Vagina (tissue), 2 donors: ENCODE measurements at places on chromosomes 12 and 14.
A peak's percentile ranks its signal among the peaks of the same experiment; 100 is the strongest.

DNA sequence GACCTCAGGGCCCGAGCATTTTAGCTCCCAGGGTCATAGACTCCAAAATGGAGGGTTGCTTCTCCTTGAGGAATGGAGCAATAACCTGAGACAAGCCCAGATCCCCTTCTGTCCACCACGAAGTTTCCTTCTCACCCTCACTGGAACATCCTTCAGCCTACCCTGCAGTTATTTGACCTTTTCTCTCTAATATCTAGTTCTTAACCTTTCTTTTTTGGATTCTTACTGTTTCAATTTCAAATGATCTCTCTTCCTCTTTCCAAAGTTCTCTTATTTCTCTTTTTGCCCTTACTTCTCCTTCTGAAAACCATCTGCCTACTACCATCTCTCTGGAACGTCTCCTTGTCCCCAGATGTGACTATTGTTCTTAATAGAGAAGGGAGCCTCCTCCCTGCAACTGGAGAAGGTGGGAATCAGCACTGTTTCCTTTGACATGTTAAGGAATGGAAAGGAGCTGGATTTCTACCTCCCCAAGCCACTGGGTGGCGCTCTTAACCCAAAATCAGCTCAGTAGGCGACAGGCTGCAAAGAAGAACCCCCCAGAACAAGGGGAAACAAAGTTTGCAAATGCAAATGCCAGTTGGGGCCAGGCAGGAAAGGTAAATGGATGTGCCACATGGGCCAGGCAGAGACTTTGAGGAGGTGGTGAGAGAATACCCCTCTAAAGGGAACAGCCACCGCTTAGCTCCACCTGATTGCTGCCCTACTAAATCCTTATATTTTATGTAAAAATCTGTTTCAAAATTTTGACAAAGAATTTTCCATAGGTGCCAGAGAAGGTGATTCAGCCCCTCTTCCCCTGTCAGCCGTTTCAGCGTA is 22.4 kb upstream of the PDE1B start:
- DNase-seq = no peak

DNA sequence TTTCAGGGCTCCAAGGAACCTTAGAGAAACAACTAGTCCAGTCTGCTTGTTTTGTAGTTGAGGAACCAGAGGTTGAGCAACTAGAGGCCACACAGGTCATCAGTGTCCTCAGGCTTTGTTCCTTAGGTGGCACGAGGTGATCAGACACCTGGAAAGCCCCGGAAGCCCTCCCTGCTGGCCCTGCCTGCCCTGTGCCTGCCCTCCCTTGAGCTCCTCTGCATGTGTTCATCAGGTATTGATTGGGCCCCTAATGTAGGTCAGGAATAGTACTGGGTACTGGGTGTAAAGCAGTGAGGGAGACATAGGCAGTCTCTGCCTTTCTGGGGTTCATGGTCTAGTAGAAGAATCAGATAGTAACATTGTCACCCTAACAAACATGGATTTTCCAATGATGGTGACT is 114.3 kb downstream of the TSPAN9 start:
- no peak for DNase-seq

GRCh38 chr12:123533672-123534643 is at the start of gene RILPL1:
Gene RILPL1 (minus strand): TSS chr12:123533719. CDS start chr12:123533482, 237 bp downstream.
- DNase-seq = no peak

DNA sequence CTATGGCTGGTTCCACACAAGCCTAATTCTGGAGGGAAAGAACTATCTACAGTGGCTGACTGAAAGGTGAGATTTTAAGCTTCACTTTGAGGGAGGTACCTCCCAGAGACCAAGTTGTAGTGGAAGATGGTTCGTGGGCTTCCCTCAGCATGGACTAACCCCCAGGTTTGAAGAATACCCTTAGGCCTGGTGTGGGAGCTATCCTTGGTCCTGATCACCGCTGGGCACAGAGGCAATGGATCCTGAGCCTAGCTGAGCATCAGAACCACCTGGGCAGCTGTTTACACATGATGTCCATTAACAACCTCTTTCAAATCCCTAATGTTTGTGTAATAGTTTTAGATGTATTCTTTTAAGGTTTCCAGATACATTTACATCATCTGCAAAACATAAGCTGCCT is 10.3 kb downstream of the DAO start:
- DNase-seq = no peak

- no peak for DNase-seq
Observed at GRCh38 chr14:72928872-72929271, 2.6 kb downstream of the DCAF4 start.

GRCh38 chr12:108328420-108328819 is 10.7 kb downstream of the CMKLR1 start:
- DNase-seq = no peak

GRCh38 chr14:58397156-58397555 is 1.4 kb downstream of the TOMM20L start:
- no peak for DNase-seq

GRCh38 chr12:82708061-82708879 is 21.6 kb downstream of the TMTC2 start:
- no peak for DNase-seq

- DNase-seq = peak; percentile 79
Observed at GRCh38 chr14:101022121-101022520, 118.6 kb upstream of the RTL1 start.

DNA sequence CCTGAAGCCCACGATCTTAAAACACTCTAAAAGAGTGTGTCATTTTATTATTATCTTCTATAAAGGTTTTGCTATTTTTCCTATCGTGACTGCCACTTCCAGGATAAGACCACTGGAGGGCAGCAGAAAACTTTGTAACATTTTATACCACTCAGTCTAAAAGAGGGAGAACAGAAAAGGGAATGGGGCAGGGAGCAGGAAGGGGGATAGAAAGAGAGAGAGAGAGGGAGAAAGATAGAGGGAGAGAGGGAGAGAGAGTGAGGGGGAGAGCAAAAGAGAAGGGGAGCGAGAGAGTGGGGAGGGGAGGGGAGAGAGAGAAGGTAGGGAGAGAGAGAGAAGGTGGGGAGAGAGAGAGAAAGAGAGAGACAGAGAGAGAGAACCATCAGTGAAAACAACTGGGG is 2.0 kb upstream of the ART4 start:
- no peak for DNase-seq

DNA sequence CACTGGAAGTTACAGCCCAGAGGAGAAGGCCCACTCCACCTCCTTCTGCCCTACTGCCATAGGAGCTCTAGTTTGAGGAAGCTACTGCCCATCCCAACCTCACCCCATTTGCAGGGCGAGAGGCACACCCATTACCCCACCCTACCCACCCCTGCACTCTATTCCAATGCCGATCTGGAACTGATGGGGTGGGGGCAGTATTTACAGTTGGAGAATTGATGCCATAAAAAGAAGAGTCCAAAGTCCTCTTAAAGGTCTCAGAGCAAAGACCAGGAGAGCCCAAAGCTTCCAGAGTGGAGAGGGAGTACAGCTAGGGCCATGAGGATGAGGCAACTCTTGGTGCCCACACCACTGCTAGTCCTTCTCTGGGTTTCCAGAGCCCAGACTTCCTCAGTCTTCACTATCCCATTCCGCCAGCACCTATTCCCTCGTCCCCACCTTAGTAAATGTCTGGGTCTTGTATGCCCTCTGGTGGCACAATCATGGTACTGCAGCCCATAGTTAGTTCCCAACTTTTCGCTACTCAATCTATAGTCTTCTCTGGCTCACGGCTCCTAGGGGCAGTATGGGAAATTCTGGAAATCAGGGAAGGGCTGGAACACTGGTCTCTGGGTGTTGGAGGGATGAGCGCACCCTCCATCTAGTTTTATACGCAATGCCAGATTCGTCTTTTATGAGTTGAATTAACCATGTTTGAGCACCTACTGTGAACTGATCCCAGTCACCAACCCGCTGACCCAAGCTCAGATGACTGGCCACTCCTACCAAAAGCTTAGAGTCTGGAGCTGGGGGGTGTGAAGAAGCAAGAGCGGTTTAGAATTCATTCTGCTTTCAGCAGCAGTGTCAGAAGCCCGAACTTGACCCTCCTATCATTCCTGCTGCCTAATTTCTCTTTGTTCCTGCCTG is 6.9 kb upstream of the ADCY6 start:
- DNase-seq = no peak

- DNase-seq = no peak
Observed at GRCh38 chr14:24690492-24690891, 56.5 kb upstream of the GZMB start.

DNA sequence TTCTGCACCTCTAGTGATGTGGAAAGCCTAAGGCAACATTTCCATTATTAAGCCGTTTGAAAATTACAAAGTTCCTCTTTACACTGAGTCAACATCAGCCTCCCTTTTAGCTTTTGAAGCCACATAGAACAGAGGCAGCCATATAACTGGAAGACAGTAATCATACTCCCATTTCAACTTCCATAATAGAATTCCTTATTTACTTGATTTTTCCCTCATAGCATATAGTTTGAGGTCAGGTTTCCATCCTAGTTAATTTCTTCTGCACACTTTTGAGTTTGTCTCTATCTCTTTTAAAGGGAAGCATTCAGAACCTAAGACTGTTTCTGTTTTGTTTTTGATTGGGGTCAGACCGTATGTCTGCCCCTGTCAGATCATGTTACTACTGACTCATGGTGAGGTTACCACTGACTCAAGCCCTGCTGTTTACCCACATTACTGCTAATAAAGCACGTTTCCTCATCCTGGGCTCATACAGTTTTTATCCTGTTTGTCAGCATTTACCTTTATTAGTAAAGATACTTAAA is 161.0 kb downstream of the SLC38A4 start:
- no peak for DNase-seq

DNA sequence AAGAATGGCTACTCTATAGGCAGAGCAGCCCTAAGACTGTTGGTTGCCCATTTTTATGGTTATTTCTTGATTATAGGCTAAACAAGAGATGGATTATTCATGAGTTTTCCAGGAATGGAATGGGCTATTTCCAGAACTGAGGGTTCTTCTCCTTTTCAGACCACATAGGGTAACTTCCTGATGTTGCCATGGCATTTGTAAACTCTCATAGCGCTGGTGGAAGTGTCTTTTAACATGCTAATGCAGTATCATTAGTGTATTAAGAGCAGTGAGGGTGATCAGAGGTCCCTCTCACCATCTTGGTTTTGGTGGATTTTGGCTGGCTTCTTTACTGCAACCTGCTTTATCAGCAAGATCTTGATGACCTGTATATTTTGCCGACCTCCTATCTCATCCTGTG is 904.6 kb upstream of the FBXO33 start:
- DNase-seq = no peak
